Mononuclear cell (primary cell): ENCODE measurements at places on chromosomes 11 and 22. TPM values are rescaled to one million over a fixed set of nuclear protein-coding genes. Genes with fewer than 3 reads are reported as not detected.

The PNPLA5 gene
- not detected for total RNA-seq

The MOV10L1 gene
- total RNA-seq, result not detected

The ZP1 gene
- not detected for total RNA-seq

The SLC17A6 gene
- total RNA-seq, result not detected

The PKDREJ gene
- under 0.01 TPM for total RNA-seq

The CASP5 gene
- 0.84 TPM for total RNA-seq

The TMEM41B gene
- 34.2 TPM for total RNA-seq

The TECTA gene
- 0.10 TPM for total RNA-seq

The SEPTIN5 gene
- 20.9 TPM for total RNA-seq

The OR8D4 gene
- total RNA-seq, result not detected

The MB gene
- not detected for total RNA-seq

The MMP11 gene
- 0.94 TPM for total RNA-seq

The ACAD8 gene
- total RNA-seq, result 10.0 TPM

The C22orf42 gene
- 0.10 TPM for total RNA-seq

The FJX1 gene
- total RNA-seq, result not detected

The RIMBP3C gene
- 0.10 TPM for total RNA-seq

The CENPM gene
- total RNA-seq, result 11.9 TPM

The CNGA4 gene
- total RNA-seq, result 0.21 TPM

The XKR3 gene
- total RNA-seq, result not detected

The VWA5A gene
- total RNA-seq, result 6.6 TPM

The DDX25 gene
- 0.10 TPM for total RNA-seq

The CXCR5 gene
- 11.1 TPM for total RNA-seq

The GATD1 gene
- 7.2 TPM for total RNA-seq

The GRAMD1B gene
- 7.1 TPM for total RNA-seq

The DMC1 gene
- total RNA-seq, result 1.4 TPM

The UPK3A gene
- total RNA-seq, result 0.94 TPM

The APLNR gene
- total RNA-seq, result not detected

The OTOG gene
- not detected for total RNA-seq

The KRTAP5-9 gene
- not detected for total RNA-seq

The IRAG1 gene
- total RNA-seq, result 0.52 TPM

The LIF gene
- 4.2 TPM for total RNA-seq

The OR5AK2 gene
- total RNA-seq, result not detected

The FOLR1 gene
- not detected for total RNA-seq

The CDC42BPG gene
- 1.7 TPM for total RNA-seq

The ME3 gene
- total RNA-seq, result 4.2 TPM

The MIF gene
- 66.7 TPM for total RNA-seq

The EMSY gene
- total RNA-seq, result 25.6 TPM

The MMP27 gene
- total RNA-seq, result not detected

The KDELR3 gene
- total RNA-seq, result not detected

The DKK3 gene
- 0.73 TPM for total RNA-seq

The FDXACB1 gene
- total RNA-seq, result 2.0 TPM
